ENCODE measurements at places on chromosomes 3 and 15.

DNA sequence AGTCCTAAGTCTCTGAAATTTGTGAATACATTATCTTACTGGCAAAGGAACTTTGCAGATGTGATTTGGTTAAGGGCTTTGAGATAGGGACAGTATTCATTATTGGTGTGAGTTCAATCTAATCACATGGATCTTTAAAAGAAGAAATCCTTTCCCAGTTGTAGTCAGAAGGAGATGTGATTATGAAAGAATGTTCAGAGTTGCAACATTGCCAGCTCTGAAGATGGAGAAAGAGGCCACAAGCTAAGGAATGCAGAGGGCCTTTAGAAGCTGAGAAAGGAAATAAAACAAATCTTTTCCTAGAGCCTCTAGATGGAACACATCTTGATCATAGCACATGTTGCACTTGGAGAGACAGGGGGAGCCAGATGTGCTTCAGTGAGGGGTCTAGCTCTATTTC, 27.7 kb upstream of the SIAH2 start:
- no peak for DNase-seq

- DNase-seq = peak; percentile 76
Measured at GRCh38 chr15:45454814-45455213, 67.7 kb downstream of the SLC30A4 start.

- DNase-seq = no peak
Measured at GRCh38 chr3:183313351-183313750, 60.3 kb downstream of the B3GNT5 start.

DNA sequence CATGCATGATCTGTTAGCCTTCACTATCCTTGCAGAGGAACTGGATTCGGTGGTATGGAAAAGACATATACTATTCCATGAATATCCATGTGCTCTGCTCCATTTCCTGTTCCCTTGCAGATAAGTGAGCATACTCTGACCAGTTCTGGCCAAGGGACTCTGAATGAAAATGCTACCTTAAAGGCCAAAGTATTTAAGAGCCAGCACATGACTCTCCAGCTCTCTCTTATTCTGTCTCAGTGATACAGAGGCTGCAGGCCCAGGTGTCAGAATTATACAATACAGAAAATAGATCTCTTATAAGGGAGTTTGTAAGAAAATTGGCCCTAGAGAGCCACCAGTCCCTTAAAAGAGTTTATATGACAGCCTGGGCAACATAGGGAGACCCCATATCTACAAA, 779.7 kb upstream of the CFAP20DC start:
- no peak for DNase-seq

DNA sequence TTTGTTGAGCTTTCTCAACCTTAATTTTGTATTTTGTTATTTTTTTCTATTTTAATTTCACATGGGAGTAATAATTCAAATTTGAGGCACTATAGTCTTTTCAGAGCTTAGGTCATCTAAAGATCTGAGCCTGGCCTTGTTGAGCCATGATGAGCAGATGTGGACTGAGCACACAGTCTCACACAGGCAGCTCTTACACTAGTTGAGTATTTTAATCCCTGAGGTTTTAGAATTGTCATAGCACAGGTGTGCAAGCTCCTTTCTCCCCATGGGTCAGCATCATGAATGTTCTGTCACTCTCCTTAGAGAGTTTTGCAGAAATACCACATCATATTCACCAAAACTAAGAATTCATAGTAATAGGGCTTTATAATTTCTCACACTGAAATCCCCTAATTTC, 4.9 kb downstream of the ZBTB38 start:
- DNase-seq = no peak
